ENCODE measurements at places on chromosomes 5 and 9. TPM values are rescaled to one million over a fixed set of nuclear protein-coding genes. Genes with fewer than 3 reads are reported as not detected.

Gene CETN3
- 16.3 TPM for total RNA-seq

Gene PCDHB14
- total RNA-seq = 0.58 TPM

Gene ENTREP1
- 0.38 TPM for total RNA-seq

Gene LCN15
- not detected for total RNA-seq

Gene TUSC1
- 8.4 TPM for total RNA-seq

Gene HTR1A
- total RNA-seq = not detected

Gene LURAP1L
- 6.1 TPM for total RNA-seq

Gene GMCL2
- total RNA-seq = not detected

Gene PCDHGB2
- total RNA-seq = 2.5 TPM

Gene MYO10
- 104 TPM for total RNA-seq

Gene DNM1
- total RNA-seq = 3.1 TPM

Gene TAF11L5
- not detected for total RNA-seq

Gene SURF2
- 10.1 TPM for total RNA-seq

Gene PCDHA3
- 0.19 TPM for total RNA-seq

Gene GPR150
- total RNA-seq = 2.5 TPM

Gene AHRR
- 19.4 TPM for total RNA-seq

Gene FCN2
- total RNA-seq = not detected

Gene PCDHA7
- 2.5 TPM for total RNA-seq

Gene ZNF608
- 2.5 TPM for total RNA-seq

Gene MLANA
- not detected for total RNA-seq

All from regular cardiac myocyte (primary cell).